Lung microvascular endothelial cell (primary cell): ENCODE measurements at places on chromosomes 2 and 18.

- DNase-seq, result no peak
These were observed 123.6 kb upstream of the CAB39 start for GRCh38 chr2:230589025-230589424.

GRCh38 chr18:805008-805754 lies 6.9 kb downstream of the YES1 start:
- DNase-seq, result no peak

- DNase-seq, result no peak
These were observed 1354.5 kb upstream of the ZEB2 start for GRCh38 chr2:145874466-145874865.

DNA sequence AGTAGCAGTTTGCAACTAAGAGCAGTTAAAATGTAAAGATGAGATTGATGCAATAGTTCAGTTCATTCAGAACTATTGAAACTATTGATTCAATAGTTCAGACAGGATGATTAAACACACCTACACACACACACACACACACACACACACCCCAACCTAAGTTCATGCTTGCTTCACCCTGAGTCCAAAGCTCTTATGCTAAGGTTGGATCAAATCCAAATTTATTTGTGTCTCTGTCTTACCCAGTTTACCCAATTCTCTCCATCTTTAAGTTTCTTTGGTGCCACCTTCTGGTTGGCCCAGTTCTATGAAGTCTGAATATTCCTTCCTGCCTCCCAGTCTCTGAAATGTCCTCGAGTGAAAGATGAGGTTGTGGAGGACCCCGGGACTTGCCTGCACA lies 5.1 kb downstream of the SERPINB8 start:
- peak; percentile 27 for DNase-seq

DNA sequence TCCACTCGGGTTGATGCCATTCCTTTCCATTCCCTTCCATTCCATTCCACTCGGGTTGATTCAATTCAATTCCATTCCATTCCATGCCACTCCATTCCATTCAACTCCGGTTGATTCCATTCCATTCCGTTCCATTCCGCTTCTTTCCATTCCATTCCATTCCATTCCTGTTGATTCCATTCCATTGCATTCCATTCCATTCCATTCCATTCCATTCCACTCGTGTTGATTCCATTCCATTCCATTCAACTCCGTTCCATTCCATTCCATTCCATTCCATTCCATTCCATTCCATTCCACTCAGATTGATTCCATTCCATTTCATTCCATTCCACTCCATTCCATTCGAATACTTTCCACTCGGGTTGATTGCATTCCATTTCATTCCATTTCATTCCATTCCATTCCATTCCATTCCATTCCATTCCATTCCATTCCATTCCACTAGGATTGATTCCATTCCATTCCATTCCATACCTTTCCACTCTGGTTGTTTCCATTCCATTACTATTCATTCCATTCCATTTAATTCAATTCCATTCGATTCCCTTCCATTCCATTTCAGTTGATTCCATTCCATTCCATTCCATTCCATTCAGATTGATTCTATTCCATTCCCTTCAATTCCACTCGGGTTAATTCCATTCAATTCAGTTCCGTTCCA lies 1141.8 kb downstream of the RPIA start:
- peak; percentile 25 for DNase-seq

DNA sequence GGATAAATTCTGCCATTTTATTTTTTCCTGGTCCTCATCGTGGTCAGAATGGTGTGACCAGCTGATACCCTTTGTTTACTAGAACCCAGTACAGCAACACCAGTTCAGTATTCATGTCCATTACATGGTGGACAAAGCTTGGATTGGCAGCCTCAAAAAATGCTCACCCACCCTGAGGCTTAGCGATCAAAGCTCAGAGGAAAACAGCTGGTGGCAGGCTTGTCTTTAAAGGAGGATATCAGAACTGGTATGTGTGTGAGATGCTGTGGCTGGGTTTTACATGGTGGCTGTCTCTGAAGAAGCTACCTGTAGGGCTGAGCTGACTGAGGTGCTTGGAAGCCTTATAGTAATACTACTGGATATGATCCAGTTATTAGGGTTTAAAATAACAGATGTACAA lies 471.1 kb upstream of the MEX3C start:
- DNase-seq, result no peak

- no peak for DNase-seq
These were observed 24.8 kb upstream of the TBC1D8 start for GRCh38 chr2:101175991-101176390.

GRCh38 chr2:148660999-148661398 lies 16.4 kb downstream of the EPC2 start:
- DNase-seq, result peak; percentile 14

- no peak for DNase-seq
These were observed 118.8 kb upstream of the DAPL1 start for GRCh38 chr2:158676295-158676694.

- DNase-seq, result no peak
These were observed 260.8 kb downstream of the SH3BP4 start for GRCh38 chr2:235212501-235213158.

GRCh38 chr18:43934781-43935471 lies 657.6 kb upstream of the SYT4 start:
- no peak for DNase-seq

DNA sequence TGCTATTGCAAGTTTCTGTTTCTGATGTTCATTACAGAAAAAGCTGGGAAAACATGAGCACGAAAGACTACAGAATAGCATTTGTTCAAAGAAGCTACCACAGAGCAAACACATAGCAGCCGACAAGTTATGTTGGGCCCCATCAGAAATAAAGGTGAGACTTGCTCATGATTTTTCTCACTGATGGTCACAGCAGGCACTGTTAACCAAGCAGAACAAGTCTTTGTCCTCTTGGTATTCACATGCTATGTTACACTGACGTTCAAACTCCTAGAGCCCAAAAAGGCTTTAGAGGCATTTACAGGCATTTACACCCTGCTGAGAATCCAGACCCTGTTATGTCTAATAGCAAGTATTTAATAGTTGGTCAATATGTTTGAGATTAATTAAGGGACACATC lies 235.0 kb upstream of the HNMT start:
- no peak for DNase-seq

DNA sequence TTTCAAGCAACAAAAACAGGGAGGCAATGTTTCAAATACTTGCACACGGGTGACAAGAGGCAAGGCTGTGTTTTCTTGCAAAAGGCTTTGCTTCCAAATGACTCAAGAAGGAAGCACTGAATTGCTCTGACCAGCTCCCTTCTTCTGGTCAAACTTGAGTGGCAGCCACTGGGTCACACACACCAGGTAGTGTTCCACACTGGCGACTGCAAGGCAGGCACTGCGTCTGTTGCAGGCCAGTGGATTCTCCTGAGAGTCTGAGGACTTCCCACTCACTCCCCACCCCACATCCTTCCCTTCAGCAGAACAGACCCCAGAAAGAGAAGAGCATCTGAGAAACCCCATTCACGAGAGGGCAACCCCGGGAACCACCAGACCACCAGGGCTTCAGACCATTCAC lies 19.8 kb downstream of the PARD6G start:
- DNase-seq, result no peak

GRCh38 chr2:75865702-75866101 lies 155.0 kb upstream of the GCFC2 start:
- no peak for DNase-seq

GRCh38 chr2:134365356-134365755 lies 111.5 kb downstream of the MGAT5 start:
- no peak for DNase-seq

DNA sequence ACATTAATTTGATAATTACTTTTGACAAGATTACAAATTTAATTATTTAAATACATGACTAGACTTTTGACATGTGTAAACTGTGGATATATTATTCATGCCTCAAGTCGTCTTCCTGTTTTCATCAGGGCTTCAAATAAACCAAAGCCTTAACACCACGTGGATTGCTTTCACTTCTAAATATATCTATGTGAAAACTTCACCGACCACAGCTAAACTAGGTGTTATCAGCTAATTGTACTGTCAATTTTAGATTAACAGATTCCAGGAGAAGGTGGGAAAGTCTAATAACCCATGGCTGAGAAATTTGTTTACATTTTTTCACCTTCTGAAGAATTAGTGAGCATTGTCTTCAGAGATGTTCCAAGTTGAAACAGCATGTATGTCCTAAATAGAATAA lies 494.7 kb upstream of the FAM98A start:
- DNase-seq, result no peak

GRCh38 chr2:85303780-85304531 lies 23.8 kb downstream of the TGOLN2 start:
- no peak for DNase-seq

DNA sequence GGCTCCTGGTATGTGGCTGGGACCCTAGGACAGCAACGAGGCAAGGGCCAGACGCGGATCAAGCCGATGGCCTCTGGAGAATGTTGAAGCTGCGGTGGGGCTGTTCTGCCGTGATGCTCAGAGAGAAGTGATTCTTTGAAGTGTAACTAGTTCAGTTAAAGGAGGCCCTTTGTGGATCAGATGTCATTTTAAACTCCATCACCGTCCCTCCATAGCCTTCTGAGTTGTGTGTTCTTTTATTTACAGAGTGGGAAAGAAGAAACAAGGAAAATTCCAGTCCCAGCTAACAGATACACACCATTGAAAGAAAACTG lies 403 bp downstream of the PNO1 start:
- no peak for DNase-seq

DNA sequence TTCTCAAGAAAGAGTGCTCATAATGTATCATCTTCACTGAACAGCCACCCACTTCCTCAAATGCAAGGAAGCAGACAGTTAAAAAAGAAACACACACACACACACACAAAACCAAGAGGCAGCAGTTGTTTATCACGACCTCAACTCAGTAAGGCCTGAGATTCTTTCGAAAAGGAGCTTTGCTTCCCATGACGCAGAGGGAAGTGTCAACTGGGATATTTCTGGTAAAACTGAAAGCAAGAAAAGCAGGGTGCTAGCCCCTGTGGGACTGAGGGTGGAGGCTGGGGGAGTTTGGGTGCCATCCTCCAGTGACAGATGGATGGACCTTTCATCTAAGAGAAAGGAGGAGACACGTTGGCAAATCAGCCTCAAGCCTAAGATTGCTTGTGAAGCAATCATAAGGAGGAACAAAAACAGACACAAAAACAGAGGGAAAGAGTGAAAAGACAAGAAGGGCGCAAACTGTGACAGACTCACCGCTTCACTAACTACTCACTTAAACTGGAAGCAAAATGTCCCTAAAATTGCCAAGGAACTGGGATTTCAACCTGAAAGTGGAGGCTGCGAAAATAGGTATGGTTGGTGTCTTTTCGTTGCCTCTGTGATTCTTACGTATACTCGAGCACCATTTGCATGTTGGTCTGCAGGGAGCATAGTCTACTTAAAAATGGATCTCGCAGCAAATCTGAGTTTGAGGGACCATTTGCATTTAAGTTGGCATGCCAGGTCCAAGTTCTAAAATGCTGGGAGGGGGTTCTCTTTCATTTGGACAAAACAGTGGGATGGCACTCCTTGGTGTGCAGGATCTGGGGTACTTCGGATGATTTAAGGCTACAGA lies at the start of gene ARHGAP25:
Gene ARHGAP25, plus strand, starts transcription at position 124 of the 838 bp plus-strand sequence. Its CDS starts 389 bp downstream, at position 513.
- DNase-seq, result no peak

DNA sequence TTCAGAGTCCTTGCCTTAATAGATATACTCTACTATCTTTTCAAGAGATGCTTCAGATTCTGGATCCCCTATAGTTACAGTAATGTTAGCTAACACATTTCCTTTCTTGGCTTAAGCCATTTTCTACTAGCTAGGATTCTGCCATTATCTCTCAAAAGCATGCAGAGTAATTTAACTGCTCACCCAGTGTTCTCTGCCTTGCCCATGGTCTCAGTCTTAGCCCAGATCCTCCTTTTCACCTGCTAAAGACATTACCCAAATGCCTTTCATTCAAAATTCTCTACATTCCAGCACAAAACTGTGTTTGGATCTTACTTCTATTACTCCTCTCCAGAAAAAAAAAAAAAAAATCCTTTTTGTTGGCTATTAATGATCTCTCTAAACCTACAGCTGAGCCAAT lies 474.2 kb upstream of the LRRTM1 start:
- no peak for DNase-seq

DNA sequence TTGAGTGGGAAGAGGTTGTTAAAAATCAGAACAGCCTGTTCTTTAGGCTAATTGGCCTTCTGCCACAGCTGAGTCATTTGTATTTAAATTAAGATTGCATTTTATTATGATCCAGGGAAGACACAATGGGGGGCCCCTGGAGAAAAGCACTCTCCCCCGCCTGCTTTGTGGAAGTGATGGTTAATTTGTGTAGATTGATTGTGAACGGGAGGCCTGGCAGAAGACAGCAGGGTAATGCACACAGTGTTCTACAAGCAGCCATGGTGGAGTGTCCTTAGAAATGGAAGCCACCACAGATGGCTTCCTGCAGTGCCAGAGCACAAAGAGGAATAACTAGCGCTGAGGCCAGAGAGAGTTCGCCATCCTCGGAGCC lies 19.6 kb downstream of the RAMP1 start:
- no peak for DNase-seq

DNA sequence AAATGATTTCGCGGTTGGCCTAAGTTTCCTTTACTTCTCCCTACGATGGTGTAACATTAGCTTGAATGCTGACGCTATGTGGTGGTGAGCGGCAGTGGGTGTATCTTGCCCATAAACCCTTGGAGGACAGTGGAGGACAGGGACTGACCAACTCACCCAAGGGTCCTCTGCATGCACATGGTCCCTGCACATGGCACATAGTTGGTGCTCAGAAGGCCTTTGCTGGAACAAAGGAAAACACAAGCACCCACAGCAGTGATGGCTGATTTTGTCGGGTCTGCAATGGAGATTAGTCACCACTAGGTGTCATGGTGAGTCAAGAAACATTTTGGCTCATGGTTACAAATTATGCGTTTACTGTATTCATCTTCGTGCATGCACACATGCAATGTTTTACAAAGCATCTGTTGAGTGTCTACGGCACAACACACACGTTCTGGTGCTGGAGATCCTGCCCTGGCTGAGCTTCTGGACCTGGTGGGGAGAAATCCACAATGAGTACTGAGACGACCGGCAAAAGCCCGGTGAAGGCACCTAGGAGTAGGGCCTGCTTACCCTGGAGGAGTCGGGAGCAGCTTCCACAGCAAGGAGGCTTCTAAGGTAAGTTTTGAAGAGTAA lies 44.0 kb downstream of the PDCL3 start:
- peak; percentile 69 for DNase-seq

GRCh38 chr18:28760299-28760698 lies 583.4 kb upstream of the CDH2 start:
- no peak for DNase-seq

DNA sequence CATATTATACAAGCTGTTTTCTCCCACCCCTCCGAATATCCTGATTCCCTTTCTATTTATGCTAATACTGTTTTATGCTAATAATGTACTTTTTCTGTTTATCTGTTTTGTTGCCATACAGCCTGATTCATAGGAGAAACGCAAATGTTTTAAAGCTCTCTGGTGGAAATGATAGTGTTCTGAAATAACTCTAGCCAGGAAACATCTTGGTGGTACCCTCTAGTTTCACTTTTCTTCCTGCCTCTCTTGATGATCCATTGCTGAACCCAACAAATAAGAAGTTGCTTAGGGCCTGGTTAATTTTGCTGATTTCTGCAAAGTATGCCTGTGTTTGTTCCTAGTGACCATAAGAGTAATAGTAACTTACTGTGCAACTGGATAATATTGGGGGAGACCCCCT lies 148.4 kb upstream of the KCTD1 start:
- no peak for DNase-seq

GRCh38 chr2:208049006-208049405 lies 23.7 kb upstream of the PLEKHM3 start:
- no peak for DNase-seq
